ENCODE measurements at places on chromosomes 12 and 14. TPM values are rescaled to one million over a fixed set of nuclear protein-coding genes. Genes with fewer than 3 reads are reported as not detected.

Gene CLEC2A
- not detected for polyA plus RNA-seq

Gene CCDC38
- not detected for polyA plus RNA-seq

Gene OTUB2
- 0.19 TPM for polyA plus RNA-seq

Gene SIX1
- polyA plus RNA-seq = not detected

Gene MYO1H
- not detected for polyA plus RNA-seq

Gene OASL
- 0.78 TPM for polyA plus RNA-seq

Gene TAS2R7
- not detected for polyA plus RNA-seq

Gene GPR68
- polyA plus RNA-seq = 1.6 TPM

Gene CACNA1C
- polyA plus RNA-seq = 0.06 TPM

Gene LRTM2
- not detected for polyA plus RNA-seq

Data from IgD-negative memory B cell (primary cell).